ENCODE measurements at places on chromosomes 1 and 21.

DNA sequence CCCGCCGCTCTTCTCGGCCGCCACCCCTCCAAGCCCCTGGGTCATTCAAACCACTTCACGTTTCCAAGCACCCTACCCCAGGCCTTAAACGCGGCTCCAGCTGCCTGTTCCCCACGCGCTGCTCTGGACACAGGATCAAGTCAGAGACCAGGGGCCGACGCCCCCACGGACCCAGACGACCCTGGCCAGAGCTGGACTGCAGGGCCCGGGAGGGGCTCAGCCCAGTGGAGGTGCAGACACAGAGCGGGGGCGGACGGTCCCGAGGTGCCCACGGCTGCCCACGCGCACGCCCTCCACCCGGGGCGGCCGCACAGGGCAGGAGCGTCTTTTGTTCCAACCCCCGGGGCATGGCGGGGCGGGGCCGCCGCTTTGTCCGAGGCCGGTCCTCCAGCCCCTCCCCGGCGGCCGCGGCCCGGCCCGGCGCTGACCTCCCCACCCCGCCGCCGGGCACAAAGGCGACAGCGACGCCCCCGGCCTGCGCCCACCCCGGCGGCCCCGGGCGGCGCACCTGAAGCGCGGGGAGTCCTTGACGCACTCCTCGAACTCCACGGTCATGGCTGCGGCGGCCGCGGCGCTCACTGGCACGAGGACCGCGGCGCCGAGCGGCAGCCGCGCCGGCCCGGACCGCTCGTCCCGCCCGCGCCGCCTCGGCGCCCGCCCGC is 338 bp downstream of the ACAP3 start:
- peak overlapping the region; percentile 93 for H3K27ac ChIP-seq
- peak overlapping the region; percentile 89 for H3K4me3 ChIP-seq
- peaks cover 3% of the 10 kb centered on the region for H3K36me3 ChIP-seq
- DNase-seq = no peak
- H3K27me3 ChIP-seq = no peaks in the 10 kb centered on the region

DNA sequence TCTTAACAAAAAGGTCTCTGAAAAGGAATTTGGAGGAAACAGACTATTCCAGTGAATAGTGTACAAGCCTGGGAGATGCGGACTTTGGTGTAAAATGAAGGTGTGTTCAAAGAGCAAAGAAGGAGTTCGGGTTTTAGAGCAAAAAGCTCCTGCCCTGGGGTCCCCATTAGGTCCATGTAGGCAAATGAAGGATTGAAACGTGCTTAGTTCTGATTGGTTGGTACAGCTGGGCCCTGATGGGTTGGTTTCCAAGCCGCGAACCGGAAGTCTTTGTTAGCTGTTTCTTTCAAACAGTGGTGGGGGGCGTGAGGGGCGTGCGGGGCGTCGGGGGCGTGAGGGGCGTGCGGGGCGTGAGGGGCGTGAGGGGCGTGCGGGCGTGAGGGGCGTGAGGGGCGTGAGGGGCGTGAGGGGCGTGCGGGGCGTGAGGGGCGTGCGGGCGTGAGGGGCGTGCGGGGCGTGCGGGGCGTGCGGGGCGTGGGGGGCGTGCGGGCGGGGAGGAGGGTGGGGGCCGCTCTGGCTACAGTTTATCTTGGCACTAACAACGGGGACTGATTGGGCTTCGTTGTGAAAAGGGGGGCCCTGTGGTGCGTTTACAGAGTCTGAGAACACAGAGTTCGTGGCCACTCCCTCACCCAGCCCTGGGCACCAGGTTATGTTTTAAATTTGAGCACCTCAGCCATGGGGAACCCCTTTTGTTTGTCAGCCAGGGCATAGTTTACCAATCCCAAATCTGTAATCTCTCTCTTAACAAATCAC is 29.4 kb downstream of the LRRC3 start:
- H3K4me1 ChIP-seq = peaks cover 3% of the 10 kb centered on the region
- no peak overlapping the region for H3K27ac ChIP-seq
- H3K36me3 ChIP-seq = no peaks in the 10 kb centered on the region
- H3K27me3 ChIP-seq = peaks cover 46% of the 10 kb centered on the region

DNA sequence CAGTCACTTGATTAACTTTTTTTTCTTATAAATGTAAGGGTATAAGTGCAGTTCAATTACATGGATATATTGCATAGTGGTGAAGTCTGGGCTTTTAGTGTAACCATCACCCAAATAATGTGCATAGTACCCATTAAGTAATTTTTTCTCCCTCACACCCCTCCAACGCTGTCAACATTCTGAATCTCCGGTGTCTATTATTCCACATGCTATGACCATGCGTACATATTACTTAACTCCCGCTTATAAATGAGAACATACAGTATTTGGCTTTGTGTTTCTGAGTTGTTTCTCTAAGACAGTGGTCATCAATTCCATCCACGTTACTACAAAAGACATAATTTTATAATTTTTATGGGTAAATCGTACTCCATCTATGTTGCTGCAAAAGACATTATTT is 1191.1 kb downstream of the NCAM2 start:
- no peaks in the 10 kb centered on the region for H3K36me3 ChIP-seq
- H3K4me3 ChIP-seq = no peak overlapping the region
- no peak overlapping the region for H3K27ac ChIP-seq

DNA sequence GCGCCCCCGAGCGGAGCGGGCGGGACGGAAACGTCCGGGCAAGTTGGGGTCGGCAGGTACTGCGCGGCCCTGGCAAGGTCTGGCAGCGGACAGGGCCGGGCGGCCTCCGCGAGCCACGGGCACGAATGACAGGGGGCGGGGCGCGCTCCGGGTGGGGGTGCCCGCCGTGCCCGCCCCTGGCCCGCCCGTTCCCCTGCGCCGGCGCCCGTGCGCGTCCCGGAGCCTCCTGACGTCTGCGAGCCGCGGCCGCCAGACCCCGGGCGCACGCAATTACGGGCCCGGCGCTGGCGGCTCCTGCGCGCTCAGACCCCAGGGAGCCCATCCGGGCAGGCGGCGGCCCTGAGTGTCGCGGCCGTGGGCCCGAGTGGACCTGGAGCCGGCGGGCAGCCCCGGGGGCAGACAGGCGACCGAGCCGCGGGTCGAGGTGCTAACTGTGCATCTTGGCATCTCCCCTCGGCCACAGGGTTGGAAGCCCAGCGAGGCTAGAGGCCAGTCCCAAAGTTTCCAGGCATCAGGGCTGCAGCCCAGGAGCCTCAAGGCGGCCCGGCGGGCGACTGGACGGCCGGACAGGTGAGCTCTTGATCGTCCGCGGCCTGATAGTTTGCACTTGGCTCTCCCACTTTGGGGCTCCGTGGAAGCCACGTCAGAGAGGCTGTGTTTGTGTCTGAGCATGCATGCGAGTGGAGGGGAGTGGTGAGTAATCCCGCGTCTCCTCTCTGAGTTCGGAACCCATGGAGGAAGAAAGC is 918 bp downstream of the MIB2 start:
- no peaks in the 10 kb centered on the region for H3K27me3 ChIP-seq
- H3K4me1 ChIP-seq = peaks cover 31% of the 10 kb centered on the region
- peak overlapping the region; percentile 82 for H3K4me3 ChIP-seq
- peaks cover 19% of the 10 kb centered on the region for H3K36me3 ChIP-seq
- DNase-seq = peak; percentile 64

DNA sequence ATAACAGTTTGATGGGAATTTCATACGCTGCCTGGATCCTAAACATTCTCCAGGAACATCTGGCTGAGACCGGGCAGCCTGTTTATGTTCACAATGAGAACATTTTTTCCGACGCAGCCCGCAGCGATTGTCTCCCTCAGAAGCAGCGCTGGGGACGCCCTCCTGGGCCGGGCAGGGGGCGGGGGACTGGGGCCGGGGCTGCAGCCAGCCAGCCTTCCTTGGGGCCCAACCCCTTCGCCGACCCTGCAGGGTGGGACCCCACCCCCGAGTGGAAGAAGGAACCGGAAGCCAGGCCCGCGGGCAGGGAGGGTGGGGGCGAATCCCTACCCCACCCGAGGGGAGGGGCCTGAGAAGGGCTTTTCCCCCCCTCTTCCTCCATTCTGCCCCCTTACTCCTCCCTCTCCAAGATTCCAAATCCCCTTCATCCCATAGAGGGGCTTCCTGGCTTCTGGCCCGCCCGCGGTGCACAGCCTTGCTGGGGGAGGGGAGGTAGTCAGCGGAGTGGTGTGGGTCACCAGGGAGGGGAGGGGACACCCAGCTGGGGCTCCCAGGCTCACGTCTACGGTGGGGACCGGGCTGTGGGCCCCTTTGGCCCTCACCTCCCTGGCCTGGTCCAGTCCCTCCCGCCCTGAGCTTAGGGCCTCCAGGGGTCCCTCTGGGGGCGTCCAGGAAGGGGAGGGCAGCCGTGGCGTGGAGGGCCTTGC is 60.6 kb downstream of the WNT9A start:
- DNase-seq = peak; percentile 66
- H3K36me3 ChIP-seq = no peaks in the 10 kb centered on the region
- peaks cover 36% of the 10 kb centered on the region for H3K4me1 ChIP-seq

GRCh38 chr1:112465122-112465521 is 43.6 kb upstream of the WNT2B start:
- peaks cover 13% of the 10 kb centered on the region for H3K4me1 ChIP-seq
- H3K36me3 ChIP-seq = no peaks in the 10 kb centered on the region
- no peak overlapping the region for H3K27ac ChIP-seq
- no peak for DNase-seq

DNA sequence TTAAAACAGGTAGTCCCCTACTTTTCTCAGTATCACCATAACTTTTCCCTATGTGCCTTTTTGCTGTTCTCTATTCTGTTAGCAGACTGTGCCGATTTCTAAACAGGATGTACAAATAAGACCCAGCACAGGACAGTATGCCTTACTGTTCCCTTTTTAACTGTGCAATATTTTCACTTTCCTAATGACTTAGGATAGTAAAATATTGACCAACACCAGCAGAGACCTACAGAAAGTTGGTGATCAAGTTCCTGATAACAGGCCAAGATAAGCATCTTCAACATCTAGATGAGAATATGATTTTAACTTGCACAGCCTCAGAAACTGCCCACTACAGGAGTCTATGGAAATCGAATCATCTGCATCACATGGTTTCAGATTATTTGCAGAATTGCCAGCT is 42.0 kb downstream of the ADSS2 start:
- H3K36me3 ChIP-seq = peaks cover 76% of the 10 kb centered on the region
- no peaks in the 10 kb centered on the region for H3K27me3 ChIP-seq
- DNase-seq = no peak
- H3K27ac ChIP-seq = no peak overlapping the region

DNA sequence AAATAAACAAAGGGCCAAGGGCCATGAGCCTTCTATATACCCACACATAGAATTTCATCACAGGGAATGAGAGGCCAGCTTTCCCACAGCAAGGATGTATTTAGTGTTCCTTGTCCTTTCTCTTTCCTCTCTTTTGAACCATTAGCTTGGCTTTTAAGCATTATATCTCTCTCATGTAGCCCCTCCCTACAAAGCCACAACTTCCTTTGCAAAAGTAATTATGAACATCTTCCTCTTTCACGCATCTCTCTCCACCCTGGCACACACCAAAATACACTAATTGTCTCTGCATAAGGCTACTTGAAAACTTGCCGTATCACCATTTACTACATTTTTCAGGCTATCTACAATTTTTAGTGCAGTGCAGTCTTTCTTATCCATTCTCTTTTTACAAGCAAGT is 1.9 kb upstream of the AK5 start:
- no peak overlapping the region for H3K27ac ChIP-seq
- H3K4me1 ChIP-seq = peaks cover 32% of the 10 kb centered on the region
- H3K27me3 ChIP-seq = peaks cover 12% of the 10 kb centered on the region
- H3K4me3 ChIP-seq = peak overlapping the region; percentile 2
- H3K36me3 ChIP-seq = no peaks in the 10 kb centered on the region

- no peak overlapping the region for H3K27ac ChIP-seq
- peaks cover 16% of the 10 kb centered on the region for H3K4me1 ChIP-seq
- no peaks in the 10 kb centered on the region for H3K27me3 ChIP-seq
Measured at GRCh38 chr1:85172684-85173337, 28.0 kb downstream of the SYDE2 start.

DNA sequence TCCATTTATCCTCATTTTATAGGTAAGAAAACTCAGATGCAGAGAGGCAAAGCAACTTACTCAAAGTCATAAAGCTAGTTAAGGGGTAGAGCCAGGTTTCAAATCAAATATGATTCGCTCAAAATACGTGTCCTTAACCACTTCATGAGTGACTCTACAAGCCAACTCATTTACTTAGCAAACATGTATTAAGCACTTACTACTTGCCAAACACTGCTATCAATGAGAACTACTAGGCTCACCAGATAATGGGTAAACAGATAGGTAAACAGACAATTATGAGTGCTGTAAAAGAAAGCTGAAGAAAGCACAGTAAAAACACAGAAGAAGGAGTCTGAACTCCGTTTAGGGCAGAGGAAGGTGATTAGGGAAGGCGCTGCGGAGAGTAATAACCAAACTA is 65.9 kb downstream of the WDR64 start:
- no peak overlapping the region for H3K27ac ChIP-seq
- peaks cover 8% of the 10 kb centered on the region for H3K4me1 ChIP-seq
- no peaks in the 10 kb centered on the region for H3K36me3 ChIP-seq
- no peaks in the 10 kb centered on the region for H3K27me3 ChIP-seq

GRCh38 chr1:163250382-163250974 is 47.8 kb upstream of the RGS5 start:
- DNase-seq = no peak
- no peak overlapping the region for H3K27ac ChIP-seq
- no peaks in the 10 kb centered on the region for H3K36me3 ChIP-seq
- H3K27me3 ChIP-seq = no peaks in the 10 kb centered on the region

GRCh38 chr21:42319376-42319775 is 4.2 kb upstream of the TFF3 start:
- H3K27me3 ChIP-seq = peaks cover 29% of the 10 kb centered on the region
- no peaks in the 10 kb centered on the region for H3K36me3 ChIP-seq
- no peak overlapping the region for H3K27ac ChIP-seq
- peaks cover 4% of the 10 kb centered on the region for H3K4me1 ChIP-seq

DNA sequence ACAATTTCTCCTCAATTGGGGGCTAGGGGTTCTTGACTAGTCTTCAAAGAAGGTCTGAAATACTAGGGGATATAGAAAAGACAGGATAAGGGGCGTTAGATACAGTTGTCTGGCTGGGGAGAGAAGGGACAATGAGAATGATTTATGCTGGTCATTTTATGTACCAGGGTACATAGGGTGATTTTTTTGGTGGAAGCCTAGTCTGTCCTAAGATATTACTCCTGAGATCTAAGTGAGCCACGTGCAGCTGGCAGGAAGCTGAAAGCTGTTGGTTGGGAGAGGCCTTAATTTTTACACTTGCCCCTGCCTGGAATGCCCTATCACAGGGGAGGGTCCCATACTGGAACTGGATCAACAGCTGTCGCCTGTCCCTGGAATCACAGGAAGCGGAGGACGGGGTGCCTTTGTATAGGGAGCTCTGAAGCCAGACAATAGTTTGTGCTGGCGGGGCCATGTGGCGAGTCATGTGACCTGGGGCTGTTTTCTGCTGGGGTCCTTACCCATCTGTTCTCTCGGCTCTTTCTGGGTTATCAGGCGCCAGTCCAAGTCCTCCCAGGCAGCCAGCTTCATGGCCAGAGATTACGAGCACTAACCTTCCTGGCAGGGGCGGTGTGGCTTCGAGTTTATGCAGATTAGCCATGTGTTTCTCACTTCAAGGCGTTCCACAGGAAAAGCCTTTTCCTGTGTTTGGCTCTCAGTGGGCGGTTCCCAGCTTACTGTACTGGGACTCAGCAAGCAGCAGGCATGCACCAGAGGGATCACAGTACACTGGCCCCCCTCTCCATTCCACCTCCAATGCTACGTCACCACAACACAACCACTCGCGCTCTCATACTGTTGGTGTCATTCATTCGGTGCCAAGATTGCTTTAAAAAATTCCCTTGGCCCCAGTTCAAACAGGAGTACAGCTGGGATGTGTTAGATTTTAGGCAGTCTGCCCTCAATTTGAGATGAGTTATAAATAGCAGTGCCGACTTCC is 27.5 kb downstream of the ARID1A start:
- peak overlapping the region; percentile 48 for H3K4me3 ChIP-seq
- peak; percentile 68 for DNase-seq
- peaks cover 88% of the 10 kb centered on the region for H3K4me1 ChIP-seq
- peak overlapping the region; percentile 75 for H3K27ac ChIP-seq
- no peaks in the 10 kb centered on the region for H3K27me3 ChIP-seq
- H3K36me3 ChIP-seq = peaks cover 26% of the 10 kb centered on the region
